WTC11 (cell line): ENCODE measurements at places on chromosomes 2 and 18. TPM values are rescaled to one million over a fixed set of nuclear protein-coding genes. Genes with fewer than 3 reads are reported as not detected.

- H3K27me3 ChIP-seq, result no peaks in the 10 kb centered on the region; the same call in 1 of the 2 replicates
- H3K36me3 ChIP-seq, result no peaks in the 10 kb centered on the region
- no peak for DNase-seq
- no peak overlapping the region for H3K4me3 ChIP-seq
Observed at GRCh38 chr2:239706367-239706766, 305.5 kb upstream of the HDAC4 start.

GRCh38 chr2:2046497-2046896 is 284.6 kb downstream of the MYT1L start:
- H3K4me1 ChIP-seq, result peaks cover 11% of the 10 kb centered on the region
- H3K36me3 ChIP-seq, result no peaks in the 10 kb centered on the region
- DNase-seq, result no peak
- H3K27me3 ChIP-seq, result no peaks in the 10 kb centered on the region

DNA sequence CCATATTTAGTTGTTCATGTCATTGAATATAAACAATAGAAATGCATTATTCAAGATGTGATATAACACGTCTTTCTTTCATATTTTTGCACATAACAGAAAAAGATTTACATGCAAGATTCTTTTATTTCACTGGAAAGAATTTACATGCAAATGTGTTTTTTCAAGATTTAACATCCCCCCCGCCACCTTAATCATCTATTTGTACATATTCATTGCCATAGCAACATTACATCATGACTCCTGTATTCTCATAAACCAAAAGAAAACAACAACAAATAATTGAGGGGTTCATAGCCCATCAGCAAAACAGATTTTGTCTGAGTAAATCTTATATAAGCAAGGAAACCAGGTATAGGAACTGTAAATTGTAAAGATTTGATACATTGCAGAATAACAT is 3.2 kb upstream of the ACVR1C start:
- DNase-seq, result no peak
- no peak overlapping the region for H3K27ac ChIP-seq
- no peaks in the 10 kb centered on the region for H3K36me3 ChIP-seq
- no peak overlapping the region for H3K4me3 ChIP-seq
- H3K4me1 ChIP-seq, result peaks cover 7% of the 10 kb centered on the region; the same call in 1 of the 2 replicates
- peaks cover 51% of the 10 kb centered on the region for H3K27me3 ChIP-seq

- H3K36me3 ChIP-seq, result no peaks in the 10 kb centered on the region
- DNase-seq, result no peak
- H3K4me3 ChIP-seq, result no peak overlapping the region
- H3K27ac ChIP-seq, result 0 out of 2 replicates have a peak overlapping the region, but pooled peaks have one; percentile 17
- H3K4me1 ChIP-seq, result peaks cover 45% of the 10 kb centered on the region
Observed at GRCh38 chr2:10883801-10884478, 27.8 kb upstream of the KCNF1 start.

GRCh38 chr2:24304631-24305030 is 55.7 kb downstream of the ITSN2 start:
- no peaks in the 10 kb centered on the region for H3K27me3 ChIP-seq
- no peaks in the 10 kb centered on the region for H3K4me1 ChIP-seq
- no peak overlapping the region for H3K27ac ChIP-seq
- H3K36me3 ChIP-seq, result peaks cover 27% of the 10 kb centered on the region
- DNase-seq, result no peak
- no peak overlapping the region for H3K4me3 ChIP-seq

DNA sequence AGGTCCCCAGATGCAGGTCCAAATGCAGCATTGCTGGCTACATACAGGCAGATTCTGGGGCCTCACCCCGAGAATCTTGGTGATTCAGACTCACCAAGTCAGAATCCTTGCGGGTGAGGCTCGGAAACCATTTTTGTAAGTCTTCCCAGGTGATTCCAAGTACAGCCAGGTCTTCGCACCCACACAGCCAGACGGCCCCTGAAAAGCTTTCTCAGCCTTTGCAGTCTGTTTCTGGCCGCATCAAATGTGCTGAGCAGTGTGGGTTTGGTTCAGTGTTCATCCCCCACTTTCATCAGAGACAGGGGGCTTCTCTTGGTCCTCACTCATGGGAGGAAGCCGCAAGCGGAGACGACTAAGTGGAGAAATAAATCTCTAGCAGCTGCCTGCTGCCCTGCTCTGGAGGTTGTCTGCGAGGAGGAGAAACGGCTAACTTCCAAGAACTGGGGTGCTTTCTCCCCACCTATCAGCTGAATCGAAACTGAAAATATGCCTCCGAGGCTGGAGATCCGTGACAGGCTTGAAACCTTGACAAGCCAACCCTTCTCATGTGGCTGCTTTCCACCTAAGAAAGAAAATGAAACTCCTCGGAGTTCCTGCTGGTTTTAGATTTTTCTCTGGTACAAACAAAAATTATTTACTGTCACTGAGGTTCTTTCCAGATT is 8.9 kb upstream of the TMEM185B start:
- no peaks in the 10 kb centered on the region for H3K36me3 ChIP-seq
- peaks cover 11% of the 10 kb centered on the region; the same call in 1 of the 2 replicates for H3K27me3 ChIP-seq
- no peak for DNase-seq
- no peak overlapping the region for H3K27ac ChIP-seq

DNA sequence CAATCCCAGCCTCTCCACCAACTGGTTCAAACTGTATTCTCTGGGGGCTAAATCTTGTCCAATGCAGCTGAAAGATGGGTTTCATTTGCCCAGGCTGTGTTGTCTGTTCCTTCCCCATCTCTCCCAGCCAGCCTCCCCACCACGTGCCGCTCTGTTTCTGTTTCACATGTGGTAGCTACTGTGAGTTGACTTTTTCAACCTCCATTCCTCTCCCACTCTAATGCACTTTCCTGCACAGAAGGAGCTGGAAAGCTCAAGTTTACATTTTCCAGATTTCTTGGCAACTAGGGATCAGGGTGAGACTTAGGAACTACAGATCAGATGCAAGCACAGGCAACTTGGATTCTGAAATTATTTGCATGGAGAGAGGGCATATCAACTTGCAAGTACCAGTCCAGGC is 19.0 kb upstream of the NPAS2 start:
- no peak overlapping the region for H3K27ac ChIP-seq
- peaks cover 8% of the 10 kb centered on the region for H3K4me1 ChIP-seq
- no peak overlapping the region for H3K4me3 ChIP-seq
- DNase-seq, result no peak
- H3K36me3 ChIP-seq, result no peaks in the 10 kb centered on the region

GRCh38 chr2:158926478-158926948 is 41.9 kb upstream of the TANC1 start:
- H3K36me3 ChIP-seq, result no peaks in the 10 kb centered on the region; the same call in none of the 2 replicates
- H3K27ac ChIP-seq, result no peak overlapping the region
- peaks cover 29% of the 10 kb centered on the region for H3K4me1 ChIP-seq
- no peaks in the 10 kb centered on the region for H3K27me3 ChIP-seq

GRCh38 chr2:219041252-219041651 is at the start of gene CFAP65:
TSS of gene CFAP65 (minus strand) at chr2:219041516. CDS start at chr2:219039048, 2,468 bp downstream.
- peaks cover 30% of the 10 kb centered on the region for H3K27me3 ChIP-seq
- H3K4me1 ChIP-seq, result peaks cover 4% of the 10 kb centered on the region; the same call in 1 of the 2 replicates
- peak within 1 kb of the TSS; percentile 86 for H3K4me3 ChIP-seq
- no peaks in the 10 kb centered on the region for H3K36me3 ChIP-seq
- 0 out of 2 replicates have a peak within 1 kb of the TSS, but pooled peaks have one; percentile 8 for H3K27ac ChIP-seq

GRCh38 chr2:33363325-33364298 is 112.8 kb upstream of the RASGRP3 start:
- H3K36me3 ChIP-seq, result no peaks in the 10 kb centered on the region
- H3K27me3 ChIP-seq, result no peaks in the 10 kb centered on the region
- H3K27ac ChIP-seq, result no peak overlapping the region
- no peak overlapping the region for H3K4me3 ChIP-seq
- peaks cover 8% of the 10 kb centered on the region for H3K4me1 ChIP-seq
- DNase-seq, result no peak

GRCh38 chr2:120859128-120859527 is 123.5 kb downstream of the GLI2 start:
- peak overlapping the region; percentile 96 for H3K27ac ChIP-seq
- DNase-seq, result no peak
- no peaks in the 10 kb centered on the region for H3K27me3 ChIP-seq
- H3K4me3 ChIP-seq, result no peak overlapping the region

- no peaks in the 10 kb centered on the region; the same call in 1 of the 2 replicates for H3K27me3 ChIP-seq
- H3K4me3 ChIP-seq, result peak overlapping the region; percentile 98
Observed at GRCh38 chr2:55519938-55520885, 694 bp downstream of the CFAP36 start.

DNA sequence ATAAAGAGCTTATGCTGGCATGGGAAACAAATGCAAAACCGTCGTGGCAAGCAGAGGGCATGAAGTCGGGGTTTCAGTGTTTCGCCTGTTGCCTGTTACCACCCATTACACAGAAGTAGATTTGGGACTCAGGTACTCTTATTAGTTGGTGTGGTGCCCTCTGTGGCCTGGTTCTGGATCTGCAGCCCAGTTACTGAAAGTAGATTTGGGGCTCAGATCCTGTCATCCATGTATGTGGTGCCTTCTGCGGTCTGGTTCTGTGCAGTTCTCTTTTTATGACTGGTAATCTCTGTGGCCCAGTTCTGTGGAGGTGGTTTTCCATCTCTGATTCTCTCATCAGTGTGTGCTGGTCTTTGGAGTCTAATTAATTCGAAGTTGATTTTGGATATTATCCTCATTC is 45.2 kb downstream of the ADNP2 start:
- no peak overlapping the region for H3K4me3 ChIP-seq
- no peaks in the 10 kb centered on the region for H3K27me3 ChIP-seq
- H3K4me1 ChIP-seq, result no peaks in the 10 kb centered on the region; the same call in 1 of the 2 replicates

Gene LRRC30
- not detected in 3 replicates for total RNA-seq

Gene NLRC4
- total RNA-seq, result not detected in 3 replicates

Gene TOGARAM2
- total RNA-seq, result 0.62 to 1.0 TPM (median 1.0 TPM) in 3 replicates

Gene SLC1A4
- 0.73 to 1.6 TPM (median 0.80 TPM) in 3 replicates for total RNA-seq
